ENCODE measurements at places on chromosomes 12 and 14.

GRCh38 chr12:11991604-11992003 is 79.1 kb upstream of the BCL2L14 start:
- no peak for DNase-seq

DNA sequence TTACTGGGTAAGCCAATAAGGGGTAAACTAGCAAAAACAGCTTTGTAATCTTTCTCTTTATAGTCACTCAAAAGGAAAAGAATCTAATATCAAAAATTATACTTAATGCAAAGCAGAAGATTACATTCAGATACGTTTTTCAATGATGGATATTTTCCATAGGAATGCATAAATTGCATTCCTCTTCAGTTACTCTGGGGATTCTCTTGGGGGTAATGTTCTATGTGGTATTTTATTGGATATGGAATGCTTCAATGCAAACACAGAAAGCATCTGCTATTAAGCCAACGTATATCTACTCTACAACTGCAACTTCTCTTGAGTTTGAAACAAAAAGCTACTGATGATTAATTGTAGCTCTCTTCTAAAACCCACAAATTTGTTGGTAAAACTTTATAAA is 106.0 kb downstream of the SLC41A2 start:
- DNase-seq: no peak

DNA sequence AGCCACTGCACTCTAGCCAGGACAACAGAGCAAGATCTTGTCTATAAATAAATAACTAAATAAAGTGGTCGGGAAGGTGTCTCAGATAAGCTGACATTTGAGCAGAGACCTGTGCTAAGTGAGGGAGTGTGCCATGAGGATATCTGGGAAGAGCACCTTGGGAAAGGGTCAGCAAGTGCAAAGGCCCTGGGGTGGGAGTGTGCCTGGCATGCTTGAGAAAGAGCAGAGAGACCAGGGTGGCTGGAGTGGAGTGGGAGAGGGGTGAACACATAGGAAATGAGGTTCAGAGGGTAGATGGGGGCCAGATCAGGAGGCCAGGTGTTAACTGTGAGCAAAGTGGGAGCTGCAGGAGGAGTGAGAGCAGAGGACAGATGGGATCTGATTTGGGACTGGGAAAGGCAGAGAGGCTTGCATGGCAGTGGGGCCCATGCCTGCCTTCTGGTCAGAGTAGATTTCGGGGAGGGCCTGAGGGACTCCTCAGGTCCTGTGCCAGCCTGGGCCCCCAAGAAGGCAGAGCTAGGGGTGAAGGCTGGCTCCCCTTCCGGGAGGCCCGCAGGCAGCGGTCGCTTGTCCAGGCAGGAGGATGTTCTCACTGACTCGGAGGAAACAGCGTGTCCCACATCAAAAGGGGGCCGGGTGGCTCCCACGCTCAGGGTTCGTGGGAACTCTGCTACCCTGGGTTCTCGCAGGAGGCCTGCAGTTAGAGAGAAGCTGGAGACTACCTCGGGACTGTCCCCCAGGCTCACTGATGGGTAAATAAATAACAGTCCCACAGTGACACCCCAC is 32.6 kb downstream of the DTX1 start:
- DNase-seq: peak; percentile 29

- no peak for DNase-seq
Measured at GRCh38 chr12:1103632-1104031, 112.6 kb downstream of the ERC1 start.

- no peak for DNase-seq
Measured at GRCh38 chr14:92248696-92249095, 74.3 kb upstream of the SLC24A4 start.

DNA sequence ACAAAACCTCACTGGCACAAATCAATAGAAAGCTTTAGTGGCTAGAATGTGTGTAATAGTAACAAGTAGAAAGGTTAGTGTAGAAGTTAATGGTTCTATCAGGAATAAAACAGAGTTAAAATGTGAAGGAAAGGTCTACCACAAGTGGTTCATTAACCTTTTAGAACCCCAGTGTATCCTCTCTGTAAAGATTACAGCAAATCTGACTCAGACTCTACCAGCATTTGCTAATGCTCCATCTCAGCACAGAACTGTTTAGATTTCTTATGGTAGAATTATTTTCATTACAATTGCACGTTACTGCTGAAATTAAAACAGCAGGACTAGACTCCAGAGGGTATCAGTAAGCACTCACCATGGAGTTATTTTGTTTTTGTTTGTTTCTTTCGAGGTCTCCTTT is 609.0 kb upstream of the LMO3 start:
- DNase-seq: no peak

- no peak for DNase-seq
Measured at GRCh38 chr12:109952873-109953272, 43.3 kb downstream of the GIT2 start.

All from T-helper 2 cell (primary cell).